ENCODE measurements at places on chromosomes 3 and 15.
A peak's percentile ranks its signal among the peaks of the same experiment; 100 is the strongest.

GRCh38 chr3:9395570-9396300 is 1.7 kb upstream of the SETD5 start:
- DNase-seq: no peak

DNA sequence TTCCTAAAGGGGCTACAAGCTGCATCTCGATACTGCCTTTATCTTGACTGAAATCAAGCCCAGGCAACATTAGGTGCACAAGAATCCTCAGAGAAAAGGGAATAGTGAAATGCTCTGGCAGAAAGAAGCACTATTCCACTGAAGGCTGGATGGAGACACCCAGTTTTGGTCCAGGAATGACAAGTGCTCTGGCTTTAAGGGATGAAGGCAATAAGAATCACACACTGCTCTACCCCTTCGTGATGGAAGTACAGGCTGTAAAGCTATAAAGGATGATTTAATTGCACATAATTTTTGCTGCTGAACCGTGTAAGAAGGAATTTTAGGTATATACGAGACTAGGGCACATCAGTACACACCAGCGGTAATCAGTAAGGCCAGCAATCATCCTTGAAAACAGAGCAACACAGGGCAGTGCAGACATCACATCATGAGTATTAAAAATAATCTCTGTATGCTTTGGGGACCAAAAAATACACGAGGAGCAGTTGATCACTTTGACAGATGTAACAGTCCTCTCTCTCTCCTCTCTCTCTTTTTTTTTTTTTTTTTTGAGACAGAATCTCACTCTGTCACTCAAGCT is 414.6 kb upstream of the TBL1XR1 start:
- DNase-seq: no peak

DNA sequence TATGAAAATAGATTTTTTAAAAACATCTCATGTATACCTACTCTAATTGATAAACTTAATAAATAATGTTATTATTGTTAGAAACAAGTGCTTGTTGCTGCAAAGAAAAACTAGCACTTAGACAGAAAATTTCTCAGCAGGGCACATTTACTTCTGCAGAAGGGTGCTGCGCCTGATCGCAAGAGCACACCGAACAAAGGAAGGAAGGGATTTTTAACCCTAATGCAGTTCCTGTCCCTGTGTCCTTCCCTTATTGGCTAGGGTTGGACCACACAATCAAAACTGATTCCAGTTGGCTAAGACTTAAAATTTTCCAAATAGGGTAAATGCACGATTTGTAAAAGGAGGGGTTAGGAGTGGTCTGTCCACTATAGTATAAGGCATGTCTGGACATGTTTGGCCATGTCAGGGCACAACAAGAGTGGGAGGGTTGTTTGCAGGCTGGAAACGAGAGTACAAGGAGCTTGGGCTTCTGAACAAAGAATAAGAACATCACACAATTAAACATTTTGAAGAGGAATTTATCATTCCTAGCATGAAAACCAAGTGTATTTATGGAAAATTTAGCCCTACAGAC is 4.7 kb downstream of the DTWD1 start:
- DNase-seq: no peak

DNA sequence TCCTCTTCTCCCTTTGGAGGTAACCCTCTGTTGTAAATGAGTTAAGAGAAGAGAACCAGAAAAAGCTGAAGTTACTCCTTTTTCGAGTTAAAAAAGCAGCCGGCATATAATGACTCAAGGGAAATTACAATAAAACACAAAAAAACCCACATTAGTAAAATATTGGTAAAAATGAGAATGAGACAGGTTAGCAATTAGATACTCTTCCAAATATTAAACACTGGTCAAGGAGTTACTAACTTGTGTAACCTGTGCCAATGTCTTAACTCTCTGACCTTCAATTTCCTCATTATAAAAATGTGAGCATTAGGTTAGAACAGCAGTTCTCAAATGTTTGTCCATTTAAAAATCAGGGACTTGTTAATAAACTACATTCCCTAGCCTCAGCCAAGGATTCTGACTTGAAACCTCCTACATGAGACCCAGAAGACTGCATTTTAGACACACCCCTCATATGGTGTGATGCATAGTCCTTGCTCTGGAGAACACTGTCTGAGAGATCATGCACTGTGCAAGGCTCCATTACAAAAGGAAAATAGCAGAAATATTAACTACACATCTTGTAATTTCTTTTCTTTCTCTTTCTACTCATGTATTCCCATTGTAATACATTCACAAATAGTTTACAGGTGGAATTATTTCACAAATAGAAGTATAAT is 42.7 kb upstream of the TOP2B start:
- no peak for DNase-seq

DNA sequence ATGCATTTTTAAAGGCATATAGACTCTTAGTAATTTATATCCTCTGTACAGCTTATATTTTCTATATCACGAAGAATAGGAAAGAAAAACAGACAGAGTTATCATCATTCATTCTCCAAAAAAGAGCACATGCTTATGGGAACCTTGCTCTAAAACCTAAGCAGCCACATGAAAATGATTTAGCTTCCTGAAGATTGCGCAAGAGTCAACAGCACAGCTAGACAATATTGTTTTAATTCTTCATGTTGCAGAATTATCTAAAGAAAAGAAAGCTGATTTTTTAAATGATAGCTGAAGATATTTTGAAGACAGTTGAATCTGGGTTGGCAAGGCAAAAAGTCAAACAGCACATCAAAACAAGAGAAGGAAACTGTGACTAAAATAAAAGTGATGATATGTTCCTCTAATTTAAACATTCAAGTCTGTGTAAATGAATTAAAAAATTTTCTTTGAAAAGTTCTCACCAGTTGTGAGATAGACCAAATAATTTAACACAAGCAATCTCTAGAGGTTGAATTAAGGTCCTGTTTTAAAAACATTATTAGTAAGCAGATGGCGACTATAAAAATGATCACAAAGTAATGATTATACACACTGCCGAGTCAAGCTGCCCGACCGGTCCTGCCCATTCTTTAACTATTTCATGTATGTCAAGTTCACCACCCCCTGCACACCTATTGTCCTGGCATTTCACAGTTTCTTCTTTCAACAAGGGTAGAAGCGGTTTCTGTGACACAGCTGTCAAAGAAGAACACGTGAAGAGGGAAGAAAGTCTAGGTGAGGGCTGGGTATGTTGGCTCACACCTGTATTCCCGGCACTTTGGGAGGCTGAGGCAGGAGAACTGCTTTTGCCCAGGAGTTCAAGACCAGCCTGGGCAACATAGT is 74.2 kb upstream of the BHLHE40 start:
- no peak for DNase-seq

DNA sequence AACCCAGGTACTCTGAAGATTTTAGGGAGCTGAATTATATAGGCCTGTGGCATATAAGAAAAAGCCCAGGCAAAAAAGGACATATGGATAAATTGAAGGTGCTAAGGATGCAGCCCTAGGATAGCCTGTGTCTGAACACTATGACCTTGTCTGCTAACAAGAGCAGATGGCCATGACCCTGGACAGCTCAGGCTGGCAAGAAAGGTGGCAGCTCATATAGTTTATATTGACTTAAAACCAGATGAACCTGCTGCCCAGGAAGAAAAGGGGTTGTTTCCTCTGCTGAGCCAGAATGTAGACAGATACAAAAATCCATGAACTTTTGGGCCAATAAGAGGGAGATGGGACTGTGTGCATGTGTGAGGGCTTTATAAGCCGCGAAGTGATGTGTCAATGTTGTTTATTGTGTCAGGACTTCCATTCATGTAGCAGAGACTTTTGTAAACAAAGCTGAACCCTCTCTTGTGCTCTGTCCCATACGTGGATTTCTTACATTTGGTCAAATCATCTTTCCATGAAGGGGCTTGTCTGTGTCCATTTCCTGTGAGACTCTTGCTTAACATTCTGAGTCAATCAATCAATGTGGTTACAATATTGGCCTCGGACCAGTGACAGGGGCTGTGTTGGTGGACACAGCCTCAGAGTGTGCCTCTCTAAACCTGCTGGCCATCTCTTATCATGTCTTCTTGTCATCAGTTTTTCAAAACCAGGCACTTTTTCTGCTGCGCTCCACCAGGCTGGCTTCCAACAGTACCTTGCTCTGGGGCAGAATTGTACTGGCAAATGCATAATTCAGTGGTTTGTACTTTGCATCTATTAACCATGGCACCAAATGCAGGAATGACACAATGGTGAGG is 321.2 kb downstream of the WDR72 start:
- DNase-seq: no peak

- peak; percentile 27 for DNase-seq
Measured at GRCh38 chr3:100590114-100590839, 19.1 kb upstream of the ADGRG7 start.

DNA sequence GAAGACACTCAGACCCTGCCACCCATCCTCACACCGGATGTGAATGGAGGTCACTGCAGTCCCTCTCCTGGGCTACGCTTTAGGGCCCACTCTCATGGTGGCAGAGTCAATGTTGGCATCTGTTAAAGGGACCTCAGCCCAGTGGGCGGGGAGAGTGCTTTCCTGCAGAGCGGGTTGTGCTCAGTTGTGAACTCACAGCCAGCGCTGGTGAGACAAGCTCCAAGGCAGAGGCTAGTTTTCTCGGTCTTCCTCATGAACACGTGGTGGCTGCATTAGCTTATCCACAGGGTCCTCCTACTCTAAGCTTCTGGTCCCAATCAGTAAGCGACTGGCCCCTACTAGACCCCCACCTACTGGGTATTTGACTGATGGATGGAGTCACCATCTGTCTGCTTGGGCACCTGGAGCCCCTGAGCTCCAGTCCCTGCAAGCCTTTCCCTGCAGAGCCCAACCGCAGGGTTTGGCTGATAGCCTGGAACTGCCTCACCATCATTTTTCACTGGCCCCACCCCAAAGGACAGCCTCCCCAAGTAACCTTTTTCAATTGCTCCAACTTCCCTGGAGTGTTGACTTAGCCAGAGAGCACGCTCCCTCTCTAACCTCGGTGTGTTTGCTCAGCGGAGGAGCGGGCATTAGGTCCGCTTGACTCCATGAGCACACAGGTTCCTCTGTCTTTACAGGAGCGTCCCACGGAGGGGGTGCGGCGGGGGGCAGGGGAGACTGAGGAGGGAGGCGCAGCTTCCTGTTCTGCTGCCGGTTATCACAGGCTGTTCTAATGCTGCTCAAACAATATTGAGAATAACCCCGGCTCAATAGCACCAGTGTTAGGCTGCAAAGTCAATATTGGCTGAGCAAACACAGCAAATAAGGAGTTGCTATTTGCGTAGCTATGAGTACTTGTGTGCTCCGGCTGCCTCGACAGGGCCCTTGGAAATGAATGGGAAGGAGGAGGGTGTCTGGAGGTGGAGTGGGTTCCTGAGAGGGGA is 141.7 kb downstream of the RPLP1 start:
- DNase-seq: no peak

DNA sequence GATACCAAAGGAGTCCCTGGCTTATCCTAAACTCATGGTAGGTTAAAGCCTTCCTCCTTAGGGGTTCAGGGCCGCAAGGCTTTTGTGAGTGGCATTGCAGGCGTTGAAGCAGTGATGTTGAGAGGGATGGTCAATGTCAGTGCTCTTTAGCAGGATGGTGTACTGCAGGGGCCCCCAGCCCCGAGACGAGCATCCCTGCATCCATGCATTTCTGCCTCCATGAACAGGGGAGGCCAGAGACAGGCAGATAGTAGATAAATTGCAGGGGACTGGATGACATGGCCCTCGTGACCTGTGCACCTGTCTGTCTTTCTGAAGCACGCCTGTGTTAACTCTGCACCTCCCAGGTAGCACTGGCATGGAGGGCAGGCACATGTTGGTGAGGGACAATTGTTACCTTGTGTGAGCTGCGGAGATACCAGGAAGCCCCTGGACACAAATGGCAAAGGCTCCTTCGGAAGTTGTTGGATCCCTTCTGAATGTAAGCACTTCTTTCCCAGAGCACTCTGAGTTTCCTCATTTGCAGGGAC is 133.5 kb downstream of the SNRPN start:
- no peak for DNase-seq

DNA sequence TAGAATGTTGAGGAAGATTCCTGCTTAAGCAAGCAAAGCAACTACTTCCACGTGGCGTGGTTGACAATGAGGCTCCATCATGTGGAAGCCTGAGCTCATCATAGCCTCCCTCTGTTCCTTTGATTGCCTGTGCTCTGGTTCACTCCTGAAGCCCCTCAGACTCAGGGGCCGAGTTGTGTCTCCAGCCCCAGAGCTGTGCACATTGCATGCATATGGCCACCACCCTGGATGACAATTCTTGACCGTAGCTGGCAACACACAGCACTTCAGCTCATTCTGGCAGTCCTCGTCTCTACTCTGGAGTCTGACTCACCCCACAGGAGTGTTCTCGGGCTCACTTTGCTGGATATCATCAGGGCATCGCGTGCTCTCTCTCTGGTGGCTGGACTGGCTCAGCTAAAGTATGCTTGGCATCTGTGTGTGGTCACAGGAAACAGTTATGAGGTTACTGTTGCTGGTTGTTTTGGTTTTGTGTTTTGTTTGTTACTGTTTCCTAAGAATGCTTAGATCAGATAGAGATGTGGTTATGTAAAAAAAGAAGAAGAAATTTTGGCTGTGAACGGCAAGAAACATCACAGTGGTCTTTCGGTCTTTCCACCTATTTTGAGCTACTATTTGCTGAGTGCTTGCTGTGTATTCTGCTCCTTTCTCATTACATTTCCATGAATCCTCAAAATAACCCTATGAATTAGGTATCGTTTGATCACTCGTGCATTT is 41.6 kb upstream of the MRPS22 start:
- DNase-seq: no peak

DNA sequence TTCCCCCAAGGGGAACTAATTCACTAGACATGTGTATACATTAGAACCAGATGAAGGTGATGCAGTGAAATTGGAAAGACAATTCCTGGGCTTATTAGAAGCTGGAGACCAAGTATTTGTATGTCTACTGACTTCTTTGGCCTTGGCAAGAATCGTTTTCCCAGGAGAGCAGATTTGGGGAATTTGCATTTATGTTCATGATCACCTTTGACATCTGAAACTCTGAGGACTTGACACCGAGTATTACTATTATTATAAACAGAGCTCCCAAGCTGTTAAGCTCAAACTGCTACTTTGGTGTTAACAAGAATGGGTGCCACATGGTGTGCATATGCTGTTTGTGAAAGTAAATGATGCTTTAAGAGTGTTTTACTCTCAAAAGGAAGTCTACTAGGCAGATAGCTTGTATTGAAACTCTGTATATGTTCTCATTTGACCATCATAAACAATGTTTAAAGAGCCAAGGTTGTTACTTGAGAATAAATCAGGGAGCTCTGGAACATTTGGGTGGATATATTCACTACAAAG is 519.8 kb upstream of the GOLIM4 start:
- no peak for DNase-seq
